Fibroblast of upper back skin (primary cell): ENCODE measurements at places on chromosomes 12 and 14.

GRCh38 chr12:53145383-53146260 lies 34.9 kb upstream of the ZNF740 start:
- DNase-seq = peak; percentile 19

GRCh38 chr12:124917135-124917840 lies 2.8 kb upstream of the UBC start:
- DNase-seq = peak; percentile 100

DNA sequence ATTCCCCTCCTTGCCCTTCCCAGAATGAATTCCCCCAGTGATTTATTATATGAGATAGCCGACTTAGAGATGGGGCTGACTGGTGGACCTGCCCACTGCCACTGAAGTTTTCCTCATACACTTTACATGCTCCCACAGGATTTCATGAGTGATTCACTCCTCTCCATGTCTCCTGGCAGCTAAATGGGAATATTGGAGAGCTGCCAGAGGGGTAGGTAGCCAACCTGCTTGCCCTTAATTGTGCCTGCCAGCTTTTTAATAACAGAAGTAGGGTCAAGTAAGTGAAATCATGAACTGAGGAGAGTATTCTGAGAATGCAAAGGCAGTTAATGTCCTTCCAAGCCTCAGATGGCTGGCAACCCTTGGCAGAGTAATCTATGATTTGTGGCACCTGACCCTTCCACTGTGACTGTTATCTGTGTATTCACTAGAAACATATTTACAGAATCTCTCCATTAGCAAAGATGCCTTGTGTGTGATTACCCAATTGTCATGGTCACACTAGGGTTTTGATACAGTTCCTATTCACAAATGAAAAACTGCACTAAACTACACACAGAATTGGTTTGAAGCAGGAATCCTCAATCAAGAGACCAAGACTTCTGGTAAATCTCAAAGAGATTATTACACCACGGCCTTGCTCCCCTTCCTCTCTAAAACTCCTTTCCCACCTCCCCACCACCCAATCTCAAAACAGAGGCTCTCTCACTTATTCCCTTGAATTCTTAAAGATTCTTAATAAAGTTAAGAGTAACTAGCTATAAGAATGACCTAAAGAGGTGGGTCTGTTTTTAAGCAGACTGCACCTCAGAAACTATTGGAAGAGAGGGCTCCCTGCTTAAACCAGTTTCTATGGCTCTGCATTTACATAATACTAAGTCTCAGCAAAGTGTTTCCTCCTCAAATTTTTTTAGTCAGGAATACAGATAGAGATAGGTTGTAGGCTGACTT lies 17.2 kb downstream of the NKX2-1 start:
- no peak for DNase-seq

DNA sequence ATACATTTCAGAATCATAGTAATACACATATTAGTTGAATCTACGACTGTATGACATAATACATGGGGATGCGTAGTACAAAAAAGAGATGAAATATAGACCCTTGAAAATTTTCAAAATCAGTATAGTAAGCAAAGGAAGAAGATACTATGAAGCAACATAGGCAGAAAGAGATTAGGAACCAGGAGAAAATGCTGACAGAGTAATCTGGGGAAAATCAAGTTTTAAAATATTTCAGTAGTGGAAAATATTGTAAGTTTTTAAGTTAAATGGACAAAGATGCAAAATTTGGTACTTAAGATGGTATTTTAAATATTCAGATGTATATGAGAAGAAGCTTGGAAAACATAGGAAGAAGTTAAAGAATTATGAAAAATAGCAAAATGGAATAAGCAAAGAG lies 915.6 kb upstream of the LRFN5 start:
- no peak for DNase-seq

GRCh38 chr14:37709419-37710195 lies 114.2 kb downstream of the TTC6 start:
- DNase-seq = peak; percentile 29

GRCh38 chr12:89215196-89215595 lies 137.1 kb downstream of the DUSP6 start:
- DNase-seq = no peak

GRCh38 chr14:65606460-65606859 lies 193.9 kb downstream of the FUT8 start:
- DNase-seq = no peak

DNA sequence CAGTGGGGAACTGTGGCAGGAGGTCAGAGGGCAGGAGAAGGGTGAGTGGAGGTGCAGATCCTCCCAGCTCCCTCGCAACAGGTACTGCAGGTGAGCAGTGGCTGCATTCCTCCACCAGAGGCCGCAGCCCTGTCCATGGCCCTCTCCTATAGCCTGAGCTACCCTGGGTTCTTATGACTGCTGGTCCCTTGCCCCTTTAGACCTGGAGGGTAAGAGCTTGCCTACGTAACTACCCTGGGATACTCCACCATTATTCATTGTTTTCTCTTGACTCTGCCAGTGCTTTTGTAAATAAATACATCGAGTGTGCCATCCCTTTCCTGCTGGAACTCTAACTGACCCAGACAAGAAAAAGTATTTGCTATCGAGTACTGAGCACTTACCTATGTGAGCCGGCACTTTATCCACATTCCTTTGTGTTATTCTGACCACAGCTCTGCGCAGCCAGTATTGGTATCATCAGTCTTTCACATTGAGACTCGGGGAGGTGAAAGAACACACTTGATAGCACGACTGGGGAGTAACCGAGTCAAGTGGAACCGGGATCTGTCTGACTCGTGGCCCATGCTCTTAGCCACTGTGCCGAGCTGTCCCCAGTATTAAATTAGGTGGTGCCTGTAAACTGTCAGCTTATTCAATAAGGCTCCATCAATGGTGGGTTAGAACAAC lies 38.5 kb downstream of the LTBP2 start:
- DNase-seq = no peak

GRCh38 chr14:72726444-72726843 lies 167.5 kb downstream of the DPF3 start:
- DNase-seq = no peak
